ENCODE measurements at places on chromosomes 2 and 18. TPM values are rescaled to one million over a fixed set of nuclear protein-coding genes. Genes with fewer than 3 reads are reported as not detected.

DNA sequence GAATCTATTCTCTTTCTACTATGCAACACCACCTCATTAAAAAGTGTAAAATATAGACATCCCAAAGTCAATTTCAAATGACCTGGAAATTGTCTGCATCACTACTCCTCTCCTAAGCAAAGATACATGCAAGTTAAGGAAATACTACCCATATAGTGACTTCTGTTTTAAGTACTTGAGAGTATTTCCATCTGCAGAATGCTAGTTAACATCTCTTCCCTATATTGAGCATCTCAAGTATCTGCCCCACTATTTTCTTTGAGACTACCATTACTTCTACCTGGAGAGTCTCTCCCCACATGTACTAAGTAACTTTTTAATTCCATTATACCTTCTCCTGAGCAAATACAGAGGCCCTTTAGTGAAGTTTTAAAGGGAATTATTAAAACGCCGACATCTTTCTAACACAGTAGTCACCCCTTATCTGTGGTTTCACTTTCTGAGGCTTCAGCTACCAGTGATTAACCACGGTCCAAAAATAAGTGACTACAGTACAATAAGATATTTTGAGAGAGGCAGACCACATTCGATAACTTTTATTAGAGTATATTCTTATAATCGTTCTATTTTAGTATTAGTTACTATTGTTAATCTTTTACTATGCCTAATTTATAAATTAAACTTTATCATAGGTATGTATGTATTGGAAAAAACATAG is 21.8 kb downstream of the CWC22 start:
- no peak for DNase-seq

GRCh38 chr2:191363267-191363666 is 118.1 kb downstream of the MYO1B start:
- DNase-seq, result no peak

DNA sequence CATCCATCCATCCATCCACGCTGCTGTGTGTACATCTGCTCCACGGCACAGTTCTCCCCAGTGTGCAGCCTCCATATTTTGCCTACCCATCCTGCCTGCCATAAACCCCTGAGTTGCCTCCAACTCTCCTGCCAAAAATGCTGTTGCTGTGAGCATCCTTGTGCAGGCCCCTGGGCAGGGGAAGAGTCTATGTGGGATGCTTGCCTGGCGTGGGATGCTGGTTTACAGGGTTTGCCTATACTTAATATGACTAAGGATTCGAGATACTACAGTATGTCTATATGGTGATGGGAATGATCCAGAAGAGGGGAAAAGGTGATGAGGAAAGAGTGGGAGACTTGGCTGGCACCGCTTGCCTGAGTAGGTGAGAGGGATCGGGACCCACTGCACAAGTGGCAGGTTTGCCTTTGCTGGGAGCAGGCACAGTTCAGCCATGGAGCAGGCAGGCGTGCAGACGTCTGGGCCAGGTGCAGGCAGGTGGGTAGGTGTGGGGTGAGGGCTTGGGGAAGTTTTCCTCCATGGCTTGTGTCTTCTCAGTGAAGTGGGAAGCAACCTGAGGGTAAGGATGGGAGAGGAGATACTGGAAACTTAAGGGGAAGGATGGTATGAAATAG is 30.2 kb upstream of the FAHD2A start:
- DNase-seq, result no peak

GRCh38 chr2:47785986-47786385 is 3.0 kb downstream of the MSH6 start:
- DNase-seq, result no peak

GRCh38 chr2:1561811-1562421 is 148.7 kb downstream of the TPO start:
- DNase-seq, result no peak

GRCh38 chr2:47388888-47389287 is 14.1 kb upstream of the MSH2 start:
- no peak for DNase-seq

- DNase-seq, result no peak
Observed at GRCh38 chr2:98383166-98383565, 36.9 kb downstream of the CNGA3 start.

DNA sequence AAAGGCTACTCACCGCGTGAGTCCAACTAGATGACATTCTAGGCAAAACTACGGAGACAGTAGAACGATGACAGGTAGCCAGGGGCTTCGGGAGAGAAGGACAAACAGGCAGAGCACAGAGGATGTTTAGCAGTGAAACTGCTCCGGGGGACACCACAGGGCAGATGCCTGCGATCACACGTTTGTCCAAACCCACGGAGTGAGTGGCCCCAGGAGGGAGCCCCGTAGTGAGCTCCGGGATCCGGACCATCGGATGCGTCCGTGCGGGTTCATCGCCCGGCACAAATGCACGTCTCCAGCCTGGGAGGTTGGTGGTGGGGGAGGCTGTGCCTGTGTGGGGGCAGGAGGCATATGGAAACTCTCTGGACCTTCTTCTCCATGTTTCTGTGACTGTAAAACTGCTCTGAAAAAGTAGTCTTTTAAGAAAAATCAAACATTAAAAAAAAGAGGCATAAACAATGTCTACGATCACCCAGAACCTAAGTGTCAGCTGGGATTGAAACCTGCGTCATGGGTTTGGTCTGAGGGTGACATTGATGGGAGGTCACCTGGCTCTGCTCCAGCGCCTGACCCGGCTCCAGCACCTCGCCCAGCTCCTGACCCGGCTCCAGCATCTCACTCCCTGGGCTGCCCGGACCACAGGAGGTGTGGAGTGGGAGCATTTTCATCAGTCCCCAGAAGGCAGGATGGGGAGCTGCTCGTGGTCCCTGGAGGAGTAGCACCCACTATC is 83.0 kb upstream of the CTDP1 start:
- DNase-seq, result no peak

DNA sequence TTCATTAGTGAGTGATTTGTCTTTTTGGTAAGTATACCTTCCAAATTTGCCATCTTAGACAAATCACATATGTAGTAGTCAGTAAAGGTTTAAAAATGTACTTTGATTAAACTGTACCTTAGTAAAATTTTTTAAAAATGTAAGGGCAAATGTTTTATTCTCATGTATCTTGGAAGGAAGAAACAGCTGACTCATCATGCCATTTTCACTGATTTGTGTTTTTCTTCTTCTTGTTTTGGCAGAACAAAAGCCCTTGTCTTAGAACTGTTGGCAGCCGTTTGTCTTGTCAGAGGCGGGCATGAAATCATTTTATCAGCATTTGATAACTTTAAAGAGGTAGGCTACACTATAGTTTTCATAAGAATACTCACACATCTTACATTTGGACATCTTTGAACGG is 136.5 kb downstream of the PRPF40A start:
- no peak for DNase-seq

- no peak for DNase-seq
Observed at GRCh38 chr18:33871363-33872025, 293.5 kb downstream of the ASXL3 start.

DNA sequence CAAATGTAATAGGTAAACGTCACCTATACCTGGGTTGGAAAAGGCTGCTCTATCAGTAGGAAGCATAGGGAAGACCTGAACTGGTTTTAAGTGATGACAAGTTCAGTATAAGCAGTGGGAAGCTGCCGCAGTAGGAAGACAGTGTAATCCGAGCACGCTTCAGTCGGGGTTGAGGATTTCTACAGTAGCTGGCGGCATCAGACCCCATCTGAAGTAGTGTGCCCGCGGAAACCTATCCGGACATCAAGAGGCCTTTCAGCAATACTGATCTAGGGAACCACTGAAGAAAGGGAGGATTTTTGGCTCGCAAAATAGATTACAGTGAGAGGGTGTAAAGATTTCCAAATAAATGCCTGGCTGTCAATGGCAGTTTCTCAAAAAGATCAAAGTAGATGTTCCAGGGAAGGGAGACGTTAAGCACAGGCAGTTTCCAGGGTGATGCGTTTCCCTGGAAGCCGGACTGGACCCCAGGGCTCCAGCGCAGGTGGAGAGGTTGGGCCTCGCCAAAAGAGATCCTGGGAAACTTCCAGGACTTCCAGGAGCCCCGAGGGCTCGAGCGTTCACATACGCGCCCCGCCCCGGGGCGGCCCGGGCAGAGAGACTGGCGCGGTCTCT is 5.3 kb downstream of the LOXL3 start:
- DNase-seq, result no peak

DNA sequence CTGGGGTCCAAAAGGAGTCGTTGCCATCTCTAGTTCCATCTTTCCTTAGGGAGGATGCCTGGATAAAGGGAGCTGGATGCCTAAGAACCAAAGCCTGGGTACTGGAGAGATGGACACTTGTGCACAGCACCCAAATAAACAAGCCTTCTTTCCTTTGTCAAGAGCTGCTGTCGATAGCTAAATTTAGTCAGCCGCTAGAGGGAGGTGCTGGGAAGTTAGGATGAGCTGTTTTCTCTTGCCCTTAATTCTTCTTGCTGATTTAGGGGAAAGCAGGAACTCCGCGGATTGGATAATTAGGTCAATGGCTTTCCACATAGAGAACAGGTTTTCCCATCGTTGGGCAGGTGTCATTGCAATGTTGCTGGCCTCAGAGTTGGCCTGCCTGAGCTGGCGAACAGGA is 30.9 kb upstream of the SERPINB12 start:
- no peak for DNase-seq

DNA sequence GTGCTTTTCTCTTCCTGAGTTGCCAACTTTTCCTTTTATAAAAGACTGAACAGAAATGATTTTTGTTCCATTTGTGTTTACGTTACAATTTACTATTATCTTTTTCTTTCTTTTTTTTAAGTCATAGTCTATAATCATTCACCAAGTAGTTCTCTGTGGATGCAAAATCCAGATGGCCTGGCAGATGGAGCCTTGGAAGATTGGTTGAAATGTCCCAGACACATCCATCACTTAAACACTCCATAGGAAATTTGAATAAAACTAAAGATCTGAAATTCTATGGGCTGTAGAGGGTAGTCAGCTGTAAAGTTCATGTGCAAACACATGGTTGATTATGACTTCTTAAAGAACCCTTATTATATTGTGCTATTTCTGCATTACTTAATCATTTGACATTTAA is 164.8 kb upstream of the DOCK10 start:
- no peak for DNase-seq

DNA sequence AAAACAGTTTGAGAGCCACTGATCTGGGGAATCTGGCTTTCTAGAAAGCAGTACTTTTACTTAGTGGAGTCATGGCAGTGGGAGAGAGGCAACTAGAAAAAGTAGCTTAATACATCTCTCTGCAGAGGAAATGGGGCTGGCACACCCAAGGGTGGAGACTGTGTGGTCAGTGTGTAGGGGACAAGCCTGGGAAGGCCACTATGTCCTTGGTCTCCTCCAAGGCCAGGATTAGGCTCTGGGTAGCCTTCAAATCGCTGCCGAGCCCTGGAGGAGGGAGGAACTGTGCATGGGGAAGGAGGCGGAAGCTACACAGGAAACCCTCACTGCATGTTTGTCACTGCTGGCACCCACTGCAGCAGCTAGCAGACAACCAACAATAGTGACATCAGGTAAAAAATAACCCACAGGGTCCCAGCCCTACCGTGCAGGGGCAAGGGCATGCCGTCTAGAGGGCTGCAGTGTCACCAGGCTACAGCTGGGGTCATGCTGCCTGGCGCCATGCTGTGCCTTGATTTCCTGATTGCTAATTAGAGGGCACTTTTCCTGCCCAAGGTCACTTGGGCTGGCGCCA is 34.8 kb downstream of the LBH start:
- DNase-seq, result no peak

- DNase-seq, result no peak
Observed at GRCh38 chr2:203569677-203570316, 34.7 kb upstream of the RAPH1 start.

DNA sequence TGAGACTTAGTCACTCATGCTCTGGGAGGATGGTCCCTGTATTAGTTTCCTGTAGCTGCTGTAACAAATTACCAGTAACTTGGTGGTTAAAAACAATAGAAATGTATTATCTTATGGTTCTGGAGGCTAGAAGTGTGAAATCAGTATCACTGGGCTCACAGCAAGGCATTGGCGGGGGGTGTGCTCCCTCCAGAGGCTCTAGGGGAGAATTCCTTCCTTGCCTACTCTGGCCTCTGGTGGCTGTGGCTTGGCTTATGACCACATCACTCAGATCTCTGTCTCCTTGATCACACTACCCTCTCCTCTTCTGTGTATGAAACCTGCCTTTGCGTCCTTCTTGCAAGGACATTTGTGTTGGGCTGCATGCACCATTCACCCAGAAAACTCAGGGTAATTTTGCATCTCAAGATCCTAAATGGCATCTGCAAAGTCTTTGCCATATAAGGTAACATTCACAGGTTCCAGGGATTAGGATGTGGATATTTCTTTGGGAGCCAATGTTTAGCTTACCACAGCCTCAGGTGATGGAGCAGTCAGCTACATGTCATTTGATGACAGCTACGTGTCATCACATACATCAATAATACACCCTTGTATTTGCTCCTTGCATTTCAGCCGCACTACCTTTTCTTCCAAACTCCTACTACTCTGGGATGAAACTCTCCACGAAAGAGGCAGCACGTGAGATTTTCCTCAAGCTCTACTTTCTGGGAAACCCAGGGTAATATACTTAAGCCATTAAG is 49.6 kb upstream of the POU3F3 start:
- DNase-seq, result no peak

GRCh38 chr2:85133751-85134254 is 611 bp downstream of the TCF7L1 start:
- no peak for DNase-seq

DNA sequence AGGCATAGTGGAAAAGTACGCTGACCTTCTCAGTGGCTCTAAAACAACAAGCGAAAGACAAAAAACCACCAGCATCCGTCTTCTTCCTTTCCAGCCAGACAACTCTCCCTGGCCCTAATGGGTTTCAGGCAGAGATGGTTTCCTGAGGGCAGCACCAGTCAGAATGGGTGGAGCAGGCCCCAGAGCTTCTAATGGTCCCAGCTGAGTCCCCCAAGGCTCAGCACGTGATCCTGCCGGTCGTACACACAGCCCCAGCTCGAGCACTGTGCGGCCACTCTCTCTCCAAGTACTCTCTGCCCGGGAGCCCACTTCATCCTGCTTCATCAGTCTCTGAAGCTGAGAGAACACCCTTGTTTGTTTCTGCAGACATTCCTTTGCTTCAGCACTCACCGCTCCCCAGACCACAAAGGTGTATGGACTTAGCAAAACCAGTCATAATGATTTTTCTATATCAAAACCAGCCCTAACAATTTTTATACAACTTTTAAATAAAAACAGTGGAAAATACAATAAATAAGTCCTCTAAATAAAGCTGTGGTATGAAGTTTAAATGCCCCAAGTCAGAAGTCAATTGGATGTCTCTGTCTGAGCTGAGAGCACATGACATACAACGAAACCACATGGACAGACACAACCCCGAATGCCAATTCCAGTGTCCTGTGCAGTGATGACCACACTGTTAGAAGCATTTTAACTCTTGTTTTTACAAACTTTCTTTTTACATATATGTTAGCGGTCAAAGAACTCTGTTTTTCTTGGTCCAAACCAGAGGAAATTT is 63.9 kb downstream of the PARD6G start:
- DNase-seq, result no peak

VSNL1 gene
- total RNA-seq, result 19.2 TPM

LYPD1 gene
- total RNA-seq, result not detected

FOXD4L1 gene
- total RNA-seq, result not detected

VIT gene
- 56.5 TPM for total RNA-seq

ABCG5 gene
- not detected for total RNA-seq

Data from vagina (tissue), 2 donors.